Fibroblast of pulmonary artery (primary cell): ENCODE measurements at places on chromosomes 6 and 20.
A peak's percentile ranks its signal among the peaks of the same experiment; 100 is the strongest.

GRCh38 chr6:166617359-166617758 lies 9.7 kb downstream of the RPS6KA2 start:
- DNase-seq, result no peak

- DNase-seq, result peak; percentile 43
Observed at GRCh38 chr6:134683783-134684422, 266.0 kb downstream of the ALDH8A1 start.

- no peak for DNase-seq
Observed at GRCh38 chr6:150144294-150144868, 1.5 kb downstream of the PPP1R14C start.

GRCh38 chr20:61686051-61686936 lies 379.4 kb downstream of the TAF4 start:
- DNase-seq, result no peak

GRCh38 chr6:1020837-1021236 lies 291.1 kb upstream of the FOXQ1 start:
- no peak for DNase-seq

- DNase-seq, result no peak
Observed at GRCh38 chr20:53609491-53610445, 16.1 kb upstream of the ZNF217 start.

DNA sequence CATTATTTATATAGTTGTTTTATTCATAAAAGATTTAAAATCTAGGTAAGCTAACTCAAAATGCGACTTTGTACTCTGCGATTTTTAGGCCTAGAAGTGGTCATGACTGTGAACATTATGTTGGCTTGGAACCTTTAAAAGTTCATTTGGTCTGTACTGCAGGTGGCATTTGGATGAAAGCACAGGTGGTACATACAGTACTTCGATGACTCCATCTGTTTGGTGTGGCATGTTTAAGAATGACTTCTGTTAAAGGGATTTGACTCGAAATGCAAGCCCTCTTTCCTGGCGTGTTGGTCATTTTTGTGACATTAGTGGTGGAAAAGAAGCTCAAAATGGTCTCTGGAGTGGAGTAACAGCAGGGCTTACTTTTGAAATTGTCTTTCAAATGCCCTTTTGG lies 118.1 kb downstream of the UST start:
- no peak for DNase-seq

DNA sequence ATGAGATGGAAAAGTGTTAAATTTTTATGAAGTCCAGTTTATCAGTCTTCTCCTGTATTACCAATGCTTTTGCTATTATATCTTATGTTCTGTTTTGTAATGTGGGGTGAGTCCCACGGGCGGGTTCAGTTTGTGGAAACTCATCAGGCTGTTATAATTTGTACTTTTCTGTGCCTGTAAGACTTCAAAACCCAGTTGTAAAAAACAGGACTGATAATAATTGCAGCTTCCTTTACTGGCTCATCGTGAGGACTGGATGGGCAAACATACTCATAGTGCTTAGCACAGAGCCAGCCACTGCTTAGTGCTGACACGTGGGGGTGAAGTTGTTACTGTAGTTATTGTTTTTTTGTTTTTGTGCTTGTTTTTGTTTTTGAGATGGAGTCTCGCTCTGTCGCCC lies 45.6 kb downstream of the TGM2 start:
- DNase-seq, result no peak

DNA sequence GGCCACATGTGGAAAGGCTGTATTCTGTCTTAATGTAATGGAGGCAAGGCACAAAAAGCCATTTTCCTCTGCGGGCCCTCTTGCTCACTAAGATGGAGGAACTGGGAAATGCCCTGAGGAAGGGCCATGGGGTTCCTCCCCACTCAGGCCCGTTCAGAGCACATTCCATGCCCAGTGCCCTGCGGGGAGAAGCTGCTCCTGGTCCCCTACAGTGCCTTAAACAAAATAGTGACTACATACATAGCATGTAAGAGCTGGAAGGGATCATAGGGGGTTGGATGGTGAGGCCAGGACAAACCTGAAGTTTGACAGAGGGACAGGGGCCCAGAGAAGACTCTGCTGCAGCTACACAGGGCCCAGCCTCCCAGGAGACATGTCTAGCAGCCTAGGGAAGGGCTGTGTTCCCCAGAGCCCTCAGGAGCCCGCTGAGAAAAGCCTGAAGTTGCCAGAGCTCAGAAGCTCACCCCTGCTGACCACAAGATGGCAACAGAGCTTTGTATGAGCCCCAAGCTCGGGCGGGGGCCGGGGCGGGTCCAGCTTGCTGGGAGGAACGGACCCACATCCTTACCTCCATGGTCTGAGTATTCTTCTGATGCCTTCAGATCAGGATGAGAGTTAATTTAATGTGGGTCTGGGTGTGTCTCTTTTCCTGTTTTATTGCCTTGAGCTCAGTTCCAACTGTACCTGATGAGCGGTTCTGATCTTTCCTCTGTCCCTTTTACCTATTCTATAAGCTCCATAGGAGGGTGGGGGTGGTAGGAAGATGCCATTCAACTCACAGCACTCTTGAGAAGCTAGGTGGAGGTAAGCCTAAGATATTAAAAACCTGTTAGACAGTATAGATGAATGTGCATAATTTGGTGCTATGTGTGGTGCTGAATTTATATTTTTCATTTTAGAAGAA lies 242.9 kb downstream of the CDC5L start:
- DNase-seq, result peak; percentile 73

GRCh38 chr6:39465539-39465938 lies 143.0 kb upstream of the KCNK16 start:
- no peak for DNase-seq

GRCh38 chr6:17120019-17120418 lies 18.2 kb downstream of the STMND1 start:
- DNase-seq, result no peak

GRCh38 chr6:157235600-157236039 lies 87.7 kb downstream of the TMEM242 start:
- DNase-seq, result peak; percentile 55

GRCh38 chr6:100944644-100945043 lies 63.5 kb upstream of the ASCC3 start:
- no peak for DNase-seq

- DNase-seq, result no peak
Observed at GRCh38 chr20:17498641-17499040, 32.5 kb downstream of the BFSP1 start.

- DNase-seq, result peak; percentile 81
Observed at GRCh38 chr6:26097268-26097875, 10.1 kb downstream of the HFE start.

DNA sequence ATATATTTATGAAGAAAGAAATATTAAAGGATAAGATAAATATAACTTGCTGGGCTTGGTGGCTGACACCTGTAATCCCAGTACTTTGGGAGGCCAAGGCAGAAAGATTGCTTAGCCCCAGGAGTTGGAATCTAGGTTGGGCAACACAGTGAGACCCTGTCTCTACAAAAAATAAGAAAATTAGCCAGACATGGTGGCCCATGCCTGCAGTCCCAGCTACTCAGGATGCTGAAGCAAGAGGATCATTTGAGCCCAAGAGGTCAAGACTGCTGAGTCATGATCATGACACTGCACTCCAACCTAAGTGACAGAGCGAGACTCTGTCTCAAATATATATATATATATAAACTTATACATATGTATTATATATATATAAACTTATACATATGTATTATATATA lies 164.0 kb downstream of the MRPL14 start:
- DNase-seq, result no peak

DNA sequence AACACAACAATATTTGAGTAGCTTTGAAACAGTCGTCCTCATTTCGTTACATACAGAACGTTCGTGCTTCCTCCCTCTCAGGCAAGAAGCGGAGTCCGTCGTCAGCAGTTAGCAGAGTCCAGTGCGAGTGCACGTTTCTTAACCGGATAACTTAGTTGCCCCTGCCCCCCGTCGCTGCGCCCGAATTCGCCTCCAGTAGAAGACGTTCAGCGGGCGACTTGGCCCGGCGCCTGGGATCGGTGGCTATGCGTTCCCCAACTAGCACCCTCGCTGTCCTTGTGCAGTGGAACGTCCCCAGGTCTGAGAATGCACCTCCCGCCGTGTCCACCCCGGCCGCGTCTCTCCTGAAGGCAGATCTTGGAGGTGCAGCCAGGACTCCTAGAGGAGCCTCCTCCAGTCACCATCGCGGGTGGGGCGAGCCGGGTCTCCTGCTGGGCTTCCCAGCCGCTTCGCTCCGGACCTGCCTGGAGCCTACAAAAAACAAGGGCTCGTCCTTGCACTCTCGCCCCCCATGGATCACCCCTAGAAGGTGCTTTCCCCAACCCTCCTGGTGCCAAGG lies 910 bp upstream of the PCSK2 start:
- no peak for DNase-seq

DNA sequence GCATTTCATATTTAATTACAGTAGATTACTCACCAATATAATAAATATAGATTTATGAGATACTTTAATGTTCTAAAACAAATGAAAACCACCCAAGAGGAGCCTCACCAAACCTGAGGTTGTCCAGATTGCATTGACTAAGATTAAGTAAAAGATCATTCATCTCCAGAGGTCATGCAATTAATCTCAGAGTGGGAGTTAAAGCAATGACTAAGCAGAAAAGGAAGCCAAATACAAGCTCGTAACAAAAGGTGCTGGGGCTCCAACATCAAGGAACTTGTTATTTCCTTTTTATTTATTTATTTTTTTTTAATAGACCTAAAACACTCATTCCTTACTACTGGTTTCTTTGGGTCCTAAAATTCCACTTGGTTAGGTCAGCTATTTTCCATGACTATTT lies 57.7 kb downstream of the RSPO3 start:
- peak; percentile 49 for DNase-seq

DNA sequence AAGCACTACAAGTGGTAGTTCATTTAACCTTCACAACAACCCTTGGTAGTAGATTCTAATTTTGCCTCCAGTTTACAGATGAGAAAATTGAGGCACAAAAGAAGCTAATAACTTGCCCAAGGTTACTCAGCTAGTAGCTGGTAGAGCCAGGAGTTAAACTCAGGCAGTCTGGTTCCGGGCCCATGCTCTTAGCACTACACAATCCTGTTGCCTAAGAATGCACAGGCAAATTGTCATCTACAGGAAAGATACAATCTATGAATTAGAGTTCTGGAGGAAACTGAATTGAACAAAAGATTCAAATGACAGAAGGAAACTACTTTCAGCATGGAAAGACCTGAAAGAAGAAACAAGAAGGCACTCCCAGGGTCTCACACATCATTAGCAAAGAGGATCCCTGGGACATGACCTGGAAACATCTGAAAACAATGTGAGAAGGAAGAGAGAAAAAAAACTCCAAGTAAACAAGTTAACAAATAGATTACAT lies 56.8 kb downstream of the ZHX3 start:
- DNase-seq, result peak; percentile 22

- DNase-seq, result peak; percentile 60
Observed at GRCh38 chr20:40511478-40511877, 177.6 kb downstream of the MAFB start.

DNA sequence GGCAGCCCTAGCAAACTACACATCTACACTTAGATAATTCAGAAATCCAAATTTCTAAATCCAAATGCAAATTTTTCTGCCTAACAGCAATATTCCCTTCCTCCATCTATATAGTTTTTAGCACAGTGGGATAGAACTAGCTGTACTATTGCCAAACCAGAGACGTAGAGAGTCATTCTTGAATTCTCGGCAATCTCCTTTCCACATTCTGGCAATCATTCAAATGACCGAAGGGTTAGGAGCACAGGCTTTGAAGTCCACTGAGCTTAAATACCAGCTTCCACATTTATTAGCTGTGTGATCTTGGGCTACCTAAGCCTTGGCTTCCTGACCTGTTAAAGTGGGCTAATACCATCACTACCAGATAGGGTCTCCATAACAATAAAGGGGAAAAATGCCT lies 3.1 kb upstream of the RPS12 start:
- peak; percentile 38 for DNase-seq

DNA sequence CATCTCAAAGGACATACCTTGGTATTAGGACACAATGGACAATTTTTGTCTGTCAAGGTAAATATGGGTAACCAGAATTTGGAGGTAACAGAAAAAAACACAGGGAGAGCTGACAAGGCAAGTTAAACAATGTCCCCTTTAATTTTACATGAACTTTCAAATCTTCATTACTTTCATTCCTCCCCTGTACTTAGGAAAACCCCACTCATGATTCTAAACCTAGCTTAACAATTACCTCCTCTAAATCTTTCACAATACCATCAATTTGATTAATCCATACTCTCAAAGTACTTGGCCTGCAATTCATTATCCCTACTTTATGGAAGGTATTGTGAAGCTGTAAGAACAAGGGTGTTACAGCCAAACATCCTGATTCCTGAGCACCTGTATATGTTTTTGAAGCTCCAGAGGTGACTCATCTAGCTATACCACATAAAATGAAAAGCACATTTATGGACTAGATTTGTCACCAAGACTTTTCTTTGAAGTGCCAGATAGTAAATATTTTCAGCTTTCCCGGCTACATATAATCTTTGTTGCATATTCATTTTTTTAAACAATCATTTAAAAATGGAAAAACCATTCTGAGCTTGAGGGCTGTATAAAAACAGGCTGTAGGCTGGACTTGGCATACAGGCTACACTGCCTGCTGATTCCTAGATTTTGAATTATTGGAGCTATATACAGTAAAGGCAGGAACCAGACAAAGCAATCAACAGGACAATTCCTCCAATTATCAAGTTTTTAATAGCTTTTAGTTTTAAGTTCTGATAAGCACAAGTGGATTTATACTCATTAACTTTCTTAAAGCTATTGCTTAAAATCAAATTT lies 22.9 kb downstream of the DEK start:
- no peak for DNase-seq

DNA sequence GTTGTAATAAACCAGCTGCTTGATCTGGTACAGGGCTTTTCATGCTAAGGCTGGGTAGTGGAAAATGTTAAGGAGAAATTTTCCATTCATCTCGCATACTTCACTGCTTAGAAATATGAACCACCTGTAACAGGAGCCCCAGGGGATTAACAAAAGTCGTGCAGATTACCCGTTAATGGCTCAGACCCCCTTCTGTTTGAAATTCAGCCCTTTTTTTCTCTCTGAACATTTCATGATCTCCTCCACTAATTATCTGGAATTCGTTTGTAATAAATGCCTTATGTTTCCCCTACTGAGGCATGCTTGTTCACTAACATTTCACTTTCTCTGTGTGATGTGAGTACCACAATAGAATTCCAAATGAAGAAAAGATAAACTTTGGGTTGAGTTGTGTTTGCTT lies 336.4 kb upstream of the HSF2 start:
- no peak for DNase-seq
